Kidney (tissue), 22 donors: ENCODE measurements at places on chromosomes 1 and 21.

- DNase-seq, result peak; percentile 11
These were observed 8.8 kb downstream of the NOL9 start for GRCh38 chr1:6545276-6546112.

DNA sequence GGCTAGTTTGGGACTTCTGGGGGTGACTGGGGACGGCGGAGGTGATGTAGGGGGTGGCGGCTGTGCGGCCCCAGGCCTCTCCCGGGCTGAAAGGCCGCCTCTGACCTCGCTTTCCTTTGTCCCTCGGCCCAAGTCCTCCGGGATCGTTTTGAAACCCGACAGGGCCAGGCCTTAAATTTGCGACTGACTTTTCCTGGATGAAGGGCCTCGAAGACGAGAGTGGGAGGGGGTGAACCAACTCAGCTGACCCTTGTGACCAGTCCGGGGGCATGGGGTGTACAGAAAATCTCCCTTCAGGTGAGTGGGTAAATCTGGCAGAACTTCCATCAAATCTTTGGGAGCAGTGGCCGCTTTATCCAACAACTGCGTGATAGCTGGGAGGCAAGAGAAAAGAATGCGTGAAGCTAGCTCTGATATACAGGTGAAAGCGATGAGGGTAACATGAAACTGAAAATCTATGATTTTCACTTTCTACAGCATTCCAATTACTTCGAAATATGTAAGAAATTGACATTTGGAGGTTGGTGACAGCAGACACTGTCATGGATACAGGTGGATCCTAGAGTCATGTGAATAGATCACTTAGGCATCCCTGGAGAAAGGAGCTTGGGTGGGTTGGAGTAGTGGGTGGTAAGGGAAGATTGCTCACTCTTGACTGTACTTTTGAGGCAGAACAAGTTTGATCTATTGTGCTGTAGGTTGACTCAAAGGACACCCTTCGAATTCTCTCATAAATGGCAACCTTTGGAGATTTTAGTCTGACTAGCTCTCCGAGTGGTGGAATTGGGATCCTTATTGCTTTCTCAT, 885 bp downstream of the AHCYL1 start:
- no peak for DNase-seq

DNA sequence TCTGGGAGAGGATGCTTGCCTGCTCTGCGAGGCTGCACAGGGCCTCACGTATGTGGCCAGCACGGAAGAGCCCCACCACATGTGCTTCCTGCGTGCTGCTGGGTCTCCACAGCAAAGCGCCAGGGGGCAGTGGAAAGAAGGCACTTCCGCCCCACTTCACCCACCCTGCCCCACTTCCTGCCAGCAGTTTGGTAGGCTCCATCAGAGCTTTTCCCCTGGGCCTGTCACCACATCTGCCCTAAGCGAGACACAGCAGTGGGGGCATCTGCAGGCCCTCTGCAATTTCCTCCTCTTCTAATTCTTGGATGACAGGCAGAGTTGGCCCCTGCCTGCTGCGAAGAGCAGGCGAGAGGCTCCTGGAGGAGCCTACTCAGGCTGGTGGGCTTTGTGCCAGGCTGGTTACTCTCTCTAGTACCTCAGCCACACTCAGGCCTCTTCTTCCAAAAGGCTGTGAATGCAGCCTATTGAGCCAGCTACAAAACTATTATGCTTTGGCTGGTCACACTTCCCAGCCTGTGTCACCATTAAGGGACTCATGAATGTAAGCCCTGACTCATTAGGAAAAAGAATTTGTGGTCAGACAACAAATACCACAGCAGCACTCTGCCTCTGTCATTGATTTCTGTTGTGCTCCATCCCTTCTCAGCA, 25.0 kb downstream of the CD244 start:
- DNase-seq, result no peak

DNA sequence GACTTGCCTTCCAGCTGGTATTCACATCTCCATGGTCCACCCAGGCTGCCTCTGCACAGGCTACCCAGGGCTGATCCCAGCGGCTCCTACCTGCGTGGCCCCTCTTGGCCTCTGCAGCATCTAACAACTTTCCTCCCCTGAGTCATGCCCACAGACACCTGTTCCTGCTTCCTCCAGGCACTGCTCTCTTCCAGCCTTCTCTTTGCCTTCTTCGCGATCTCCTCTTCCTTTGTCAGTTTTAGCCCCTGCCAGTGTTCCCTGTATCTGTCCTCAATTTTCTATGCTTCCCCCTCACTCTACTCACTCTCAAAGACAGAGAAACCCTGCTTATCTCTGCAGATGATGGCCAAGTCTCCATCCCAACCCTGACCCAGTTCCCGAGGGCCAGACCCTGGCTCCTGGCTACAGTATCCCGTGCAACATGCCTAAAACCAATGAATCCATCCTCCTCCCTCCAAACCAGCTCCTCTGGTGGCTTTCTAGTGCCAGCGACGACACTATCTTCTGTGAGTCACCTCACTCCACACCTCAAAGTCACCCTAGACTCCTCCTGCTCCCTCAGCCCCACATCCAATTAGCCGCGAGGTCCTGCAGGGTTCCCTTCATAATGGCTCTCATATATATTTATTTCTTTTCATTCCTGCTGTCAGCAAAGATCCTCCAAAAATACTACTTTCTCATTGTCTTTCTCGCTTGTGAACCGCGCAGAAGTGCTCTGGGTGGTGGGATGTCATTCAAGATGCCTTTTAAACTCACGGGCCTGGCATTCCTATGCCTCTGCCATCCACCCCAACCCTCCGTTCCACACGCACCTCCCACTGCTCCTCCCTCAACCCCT, 259.2 kb downstream of the TOMM20 start:
- no peak for DNase-seq

DNA sequence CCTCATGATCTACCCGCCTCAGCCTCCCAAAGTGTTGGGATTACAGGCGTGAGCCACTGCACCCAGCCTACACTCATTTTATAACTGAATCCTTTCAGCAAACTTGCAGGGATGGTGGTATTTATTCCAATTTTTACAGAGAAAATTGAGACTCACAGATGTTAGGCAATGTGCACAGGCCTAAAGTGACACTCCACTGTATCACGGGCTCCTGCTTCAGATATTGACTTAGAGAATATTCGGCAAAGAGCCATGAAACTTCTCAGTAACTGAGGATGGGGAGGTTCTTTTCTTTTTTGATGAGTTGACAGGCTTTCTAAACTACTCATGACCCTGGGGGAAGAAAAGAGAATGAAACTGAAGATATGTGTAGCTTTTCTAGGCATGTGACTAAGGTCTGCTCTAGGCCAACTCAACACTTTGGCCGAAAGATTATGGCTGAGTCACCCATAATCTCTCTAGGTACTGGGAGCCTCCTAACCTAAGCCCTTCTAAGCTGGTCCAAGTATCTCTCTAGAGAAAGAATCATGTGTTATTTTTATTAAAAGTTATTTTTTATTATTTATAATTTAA, 19.9 kb upstream of the PTCH2 start:
- no peak for DNase-seq

GRCh38 chr1:201781437-201781836, 47.5 kb upstream of the IPO9 start:
- no peak for DNase-seq

DNA sequence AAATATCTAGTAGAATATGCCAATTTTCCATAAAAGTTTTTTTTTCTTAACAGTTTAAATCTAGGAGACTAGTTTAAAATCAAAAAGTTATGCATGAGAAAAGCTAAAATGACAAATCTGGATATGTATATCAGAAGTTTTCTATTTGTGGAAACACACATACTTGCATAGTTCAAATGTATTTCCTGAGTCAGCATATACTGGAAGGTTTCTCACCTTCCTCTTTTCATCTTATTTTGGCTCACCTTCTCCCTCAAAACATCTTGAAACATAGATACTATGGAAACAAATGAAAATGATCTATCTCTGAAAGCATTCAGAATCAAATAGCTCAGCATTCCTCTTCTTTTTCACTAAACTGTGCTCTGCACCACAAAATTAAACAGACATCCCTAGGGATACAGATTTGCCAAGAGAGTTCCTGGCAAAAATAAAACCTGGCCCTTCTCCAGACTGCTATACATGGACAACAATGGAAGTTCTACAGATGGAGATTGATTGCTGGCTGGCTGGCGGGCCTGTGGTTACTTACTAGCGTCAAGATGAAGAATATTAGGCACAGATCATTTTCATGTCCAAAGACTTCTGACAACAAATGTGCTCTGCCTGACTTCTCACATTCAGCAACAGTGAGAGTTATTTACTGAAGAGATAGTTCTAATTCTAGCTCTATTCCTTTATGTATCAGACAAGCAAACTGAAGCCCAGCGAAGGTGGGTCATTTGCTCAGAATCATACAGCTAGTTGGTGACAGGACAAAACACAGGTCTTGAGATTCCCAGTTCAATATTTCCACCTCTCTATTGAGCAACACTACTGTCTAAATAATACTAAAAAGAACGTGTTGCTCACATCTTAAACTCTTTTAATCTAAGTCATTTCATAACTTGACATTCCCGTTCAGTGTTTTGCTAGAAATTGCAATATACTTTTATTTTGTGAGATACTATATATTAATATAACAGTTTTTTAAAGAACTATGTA, 26.6 kb downstream of the DIPK1A start:
- DNase-seq, result peak; percentile 26

GRCh38 chr21:27953340-27954045, 986.6 kb upstream of the ADAMTS5 start:
- DNase-seq, result no peak

DNA sequence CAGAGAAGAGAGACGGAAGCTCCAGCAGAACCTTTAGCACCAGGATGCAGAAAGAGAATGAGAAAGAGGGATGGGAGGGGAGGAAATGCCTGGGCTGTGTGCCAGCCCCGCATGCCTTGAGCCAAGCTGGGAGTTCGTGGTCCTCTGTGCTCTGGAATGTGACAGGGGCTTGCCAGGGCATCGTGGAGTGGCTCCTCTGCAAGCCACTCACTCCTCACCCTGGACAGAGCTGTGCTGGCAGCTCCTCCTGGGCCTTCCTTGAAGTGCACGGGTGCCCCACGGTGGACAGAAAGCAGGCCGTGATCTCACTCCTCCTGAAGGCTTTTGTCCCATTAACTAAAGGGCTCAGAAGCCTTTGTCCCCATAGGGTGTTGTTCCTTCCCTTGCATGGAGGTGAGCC, 34.8 kb upstream of the PRELP start:
- DNase-seq, result peak; percentile 91

- peak; percentile 82 for DNase-seq
These were observed 25.2 kb downstream of the FHAD1 start for GRCh38 chr1:15272009-15272781.

- no peak for DNase-seq
These were observed 61.0 kb downstream of the MAST2 start for GRCh38 chr1:45864167-45865106.

- no peak for DNase-seq
These were observed 326.8 kb downstream of the HHAT start for GRCh38 chr1:210655511-210655910.

DNA sequence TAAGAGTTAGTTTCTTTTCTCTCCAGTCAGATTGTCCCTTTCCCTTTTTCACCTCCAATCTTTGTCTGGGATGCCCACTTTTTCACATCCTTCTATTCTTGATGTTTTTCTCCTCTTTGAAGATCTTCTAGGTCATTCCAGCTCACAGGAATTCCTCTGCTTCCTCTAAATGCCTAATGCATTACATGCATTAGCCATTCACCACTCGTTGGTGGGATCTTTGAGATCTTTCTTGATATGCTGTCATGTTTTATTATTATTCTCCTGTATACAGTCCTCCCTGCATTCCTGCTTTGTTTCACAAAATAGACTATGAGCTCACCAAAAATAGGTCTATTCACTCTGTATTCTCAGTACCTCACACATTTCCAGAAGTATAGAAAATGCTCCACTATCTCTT, 129.0 kb downstream of the LYPLAL1 start:
- DNase-seq, result no peak

- no peak for DNase-seq
These were observed 1.3 kb downstream of the KMO start for GRCh38 chr1:241533326-241534115.

DNA sequence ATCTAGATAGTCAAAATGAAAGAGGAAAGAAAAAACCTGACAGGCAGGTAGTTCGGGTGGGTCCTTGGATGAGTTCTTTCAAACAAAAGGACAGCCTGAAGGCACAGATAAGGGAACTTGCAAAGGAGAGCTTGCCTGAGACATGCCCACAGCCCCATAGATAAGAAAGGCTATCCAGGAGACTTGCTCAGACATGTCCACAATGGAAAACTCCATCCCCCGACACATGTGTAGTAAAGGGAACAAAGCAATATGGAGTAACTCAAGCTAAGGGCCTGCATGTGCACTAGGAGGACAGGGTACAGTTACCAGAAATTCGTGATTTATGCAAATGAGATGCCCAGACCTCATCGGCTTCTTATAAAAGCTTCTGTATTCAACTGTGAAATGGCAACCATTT, 281.5 kb downstream of the NEGR1 start:
- no peak for DNase-seq

DNA sequence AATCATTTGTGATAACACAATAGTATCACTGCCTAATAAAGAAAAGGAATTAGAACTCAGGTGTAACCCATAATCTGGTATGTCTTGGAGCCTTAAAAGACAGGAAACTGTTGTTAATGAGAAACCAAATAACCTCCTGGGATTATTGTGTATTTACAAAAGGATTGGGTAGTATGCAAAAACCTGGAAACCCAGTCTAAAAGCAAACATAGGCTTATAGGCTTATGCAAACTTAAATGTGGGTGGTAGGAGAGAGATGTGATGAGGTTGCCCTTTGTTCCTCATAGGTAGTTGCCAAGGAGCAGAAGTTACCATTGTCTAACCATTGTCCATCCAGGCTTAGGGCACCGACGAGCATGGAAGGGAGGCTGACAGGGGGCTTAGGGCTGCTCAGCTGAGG, 165.8 kb downstream of the AK5 start:
- DNase-seq, result no peak

- no peak for DNase-seq
These were observed 278.5 kb downstream of the KCNH1 start for GRCh38 chr1:210855440-210855839.

DNA sequence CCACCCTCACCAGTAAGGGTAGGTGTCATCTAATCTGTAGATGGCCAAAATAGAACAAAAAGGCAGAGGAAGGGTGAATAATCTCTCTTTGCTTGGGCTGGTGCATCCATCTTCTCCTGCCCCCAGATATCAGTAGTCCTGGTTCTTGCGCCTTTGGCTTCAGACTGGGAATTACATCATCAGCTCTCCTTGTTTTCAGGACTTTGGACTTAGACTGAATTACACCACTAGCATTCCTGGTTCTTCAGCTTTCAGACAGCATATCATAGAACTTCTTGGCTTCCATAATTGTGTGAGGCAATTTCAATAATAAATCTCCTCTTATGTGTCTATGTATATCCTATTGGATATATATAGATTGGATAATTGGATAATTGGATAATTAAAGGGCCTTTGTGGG, 403.0 kb upstream of the USP24 start:
- DNase-seq, result no peak

DNA sequence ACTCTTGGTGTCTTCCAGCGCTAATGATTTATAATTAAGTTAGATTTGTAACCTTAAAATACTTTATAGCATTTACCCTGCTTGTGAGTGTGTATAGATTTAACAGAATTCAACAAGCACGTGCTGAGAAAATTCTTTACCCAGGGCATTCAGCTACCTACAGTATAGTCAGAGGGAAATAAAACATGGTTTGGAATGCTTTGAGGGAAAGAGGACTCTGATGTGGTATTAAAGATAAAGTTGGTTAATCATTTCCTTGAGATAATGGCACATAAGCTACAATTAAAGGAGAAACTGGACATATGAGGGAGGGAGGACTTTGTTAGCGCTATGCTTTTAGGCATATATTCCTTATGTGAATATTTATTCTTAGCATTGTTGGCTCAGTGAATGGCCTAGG, 26.4 kb upstream of the IL12RB2 start:
- peak; percentile 51 for DNase-seq
